ENCODE measurements at places on chromosomes 12 and 14.

- DNase-seq: no peak
- H3K27ac ChIP-seq: no peak overlapping the region
- H3K4me3 ChIP-seq: no peak overlapping the region
- H3K4me1 ChIP-seq: peaks cover under 1% of the 10 kb centered on the region
- no peaks in the 10 kb centered on the region for H3K36me3 ChIP-seq
These were observed 37.7 kb upstream of the MYBPC1 start for GRCh38 chr12:101557094-101557493.

- no peak overlapping the region for H3K4me3 ChIP-seq
- DNase-seq: no peak
- H3K27ac ChIP-seq: no peak overlapping the region
- H3K27me3 ChIP-seq: no peaks in the 10 kb centered on the region
- peaks cover 7% of the 10 kb centered on the region for H3K4me1 ChIP-seq
These were observed 5.7 kb downstream of the MTRFR start for GRCh38 chr12:123238961-123239360.

DNA sequence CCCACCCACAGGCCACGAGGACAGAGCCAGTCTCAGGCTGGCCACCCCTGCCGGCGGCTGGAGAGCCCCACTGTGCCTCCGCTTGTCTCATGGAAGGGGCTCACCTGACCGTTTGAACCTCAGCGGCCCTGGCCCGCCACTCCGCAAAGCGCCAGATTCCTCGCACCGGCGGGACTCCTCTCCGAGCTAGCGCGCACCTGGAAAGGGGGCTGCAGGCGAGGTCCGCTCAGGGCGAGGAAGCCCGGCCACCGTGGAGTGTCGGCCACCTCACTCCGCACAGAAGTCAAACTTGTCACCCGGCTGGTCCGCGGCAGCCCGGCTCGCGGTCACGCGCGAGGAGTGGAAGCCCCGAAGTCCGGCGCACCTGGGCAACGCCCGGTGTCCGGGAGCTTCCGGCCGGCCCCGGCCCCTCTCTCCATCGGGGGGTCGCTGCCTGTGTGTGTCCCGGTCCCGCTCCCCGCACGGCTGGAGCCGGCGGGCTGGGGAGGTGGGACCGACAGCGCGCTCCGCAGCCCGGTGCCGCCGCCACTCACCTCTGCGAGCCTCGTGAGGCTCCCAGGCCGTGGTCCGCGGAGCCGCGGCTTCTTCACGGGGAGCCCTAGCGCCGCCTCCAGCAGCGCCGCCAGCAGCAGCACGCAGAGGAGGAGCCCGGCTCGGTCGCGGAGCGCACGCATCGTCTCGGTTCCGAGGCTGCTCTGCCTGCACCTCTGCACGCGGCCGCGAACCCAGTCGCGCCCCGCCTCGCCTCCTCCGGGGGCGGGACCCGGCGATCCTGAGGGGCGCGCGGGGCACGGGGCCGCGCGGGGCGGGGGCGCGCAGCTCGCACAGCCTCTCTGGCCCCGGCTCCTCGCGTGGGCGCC lies at the start of gene ISM2:
TSS of gene ISM2 (minus strand) at position 697 of the 860 bp plus-strand sequence. CDS start at position 674, 23 bp downstream.
- H3K27ac ChIP-seq: no peak within 1 kb of the TSS
- no peaks in the 10 kb centered on the region for H3K4me1 ChIP-seq
- peaks cover 29% of the 10 kb centered on the region for H3K27me3 ChIP-seq
- H3K36me3 ChIP-seq: no peaks in the 10 kb centered on the region

- DNase-seq: no peak
- H3K4me3 ChIP-seq: no peak overlapping the region
- no peaks in the 10 kb centered on the region for H3K27me3 ChIP-seq
- H3K4me1 ChIP-seq: no peaks in the 10 kb centered on the region
- H3K27ac ChIP-seq: no peak overlapping the region
- no peaks in the 10 kb centered on the region for H3K36me3 ChIP-seq
These were observed 194.6 kb downstream of the ERC1 start for GRCh38 chr12:1185460-1186182.

GRCh38 chr14:24465368-24465767 lies 22.8 kb upstream of the SDR39U1 start:
- DNase-seq: no peak
- H3K27ac ChIP-seq: no peak overlapping the region
- no peaks in the 10 kb centered on the region for H3K36me3 ChIP-seq
- H3K27me3 ChIP-seq: no peaks in the 10 kb centered on the region
- H3K4me1 ChIP-seq: no peaks in the 10 kb centered on the region

- no peaks in the 10 kb centered on the region for H3K36me3 ChIP-seq
- H3K27me3 ChIP-seq: no peaks in the 10 kb centered on the region
- H3K27ac ChIP-seq: no peak overlapping the region
- no peak overlapping the region for H3K4me3 ChIP-seq
These were observed 30.7 kb upstream of the STXBP6 start for GRCh38 chr14:25080682-25081081.

DNA sequence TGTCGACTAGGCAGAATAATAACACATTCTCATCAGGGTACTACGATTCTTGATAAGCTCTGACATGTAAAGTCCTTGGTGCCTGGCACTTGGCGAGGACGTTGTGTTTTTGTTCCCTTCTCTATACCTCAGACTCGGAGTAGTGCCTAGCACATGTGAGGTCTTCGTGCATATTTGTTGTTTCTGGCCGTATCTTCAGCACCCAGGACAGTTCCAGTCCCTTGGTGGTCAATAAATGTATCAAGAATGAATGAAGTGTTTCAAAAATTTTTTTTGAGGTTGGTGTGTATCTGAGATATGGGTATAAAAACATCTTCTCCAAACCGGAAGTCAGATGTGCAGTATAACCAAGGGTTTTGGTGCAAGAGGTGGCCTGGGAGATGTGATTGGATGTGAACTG lies 198.2 kb downstream of the AACS start:
- H3K4me3 ChIP-seq: no peak overlapping the region
- DNase-seq: no peak
- no peaks in the 10 kb centered on the region for H3K4me1 ChIP-seq
- no peaks in the 10 kb centered on the region for H3K27me3 ChIP-seq

DNA sequence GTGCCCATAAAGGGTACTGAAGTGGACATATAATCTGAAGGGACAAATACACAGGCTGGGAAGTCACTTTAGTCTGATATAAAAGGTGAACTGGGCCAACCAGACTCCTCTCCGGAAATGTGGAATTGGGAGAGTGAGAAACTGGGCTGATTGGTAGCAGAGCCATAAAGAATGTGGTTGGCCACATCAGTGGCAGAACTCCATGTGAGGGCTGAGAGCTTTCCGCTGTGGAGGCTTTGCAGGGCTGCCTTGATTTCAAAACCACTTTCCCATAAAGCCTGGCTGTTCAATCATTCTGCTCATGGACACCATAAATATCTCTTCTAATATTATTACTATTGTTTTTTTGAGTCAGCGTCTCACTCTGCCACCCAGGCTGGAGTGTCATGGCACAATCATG lies 220.3 kb downstream of the MON2 start:
- DNase-seq: no peak
- H3K4me1 ChIP-seq: peaks cover 15% of the 10 kb centered on the region
- no peak overlapping the region for H3K4me3 ChIP-seq
- no peaks in the 10 kb centered on the region for H3K27me3 ChIP-seq
- no peak overlapping the region for H3K27ac ChIP-seq

DNA sequence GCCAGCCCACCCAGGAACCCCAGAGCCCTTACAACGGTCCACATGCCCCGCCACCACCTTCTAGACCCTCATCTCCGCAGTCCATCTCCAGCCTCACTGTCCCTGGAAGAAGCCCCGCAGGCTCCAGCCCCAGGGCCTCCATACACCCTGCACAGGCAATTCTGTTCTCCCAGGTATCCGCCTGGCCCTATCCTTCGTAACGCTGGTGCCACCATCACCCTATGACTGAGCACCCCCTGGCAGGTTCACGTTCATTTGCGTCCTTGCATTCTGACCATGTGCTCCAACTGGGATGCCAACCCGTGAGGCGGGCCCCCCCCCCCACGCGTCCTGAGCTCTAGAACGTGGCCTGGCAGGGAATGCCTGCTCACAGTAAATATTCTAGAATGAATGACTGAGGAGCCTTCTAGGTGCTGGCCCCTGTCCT lies 675 bp upstream of the SCARB1 start:
- H3K36me3 ChIP-seq: no peaks in the 10 kb centered on the region
- peaks cover 12% of the 10 kb centered on the region for H3K4me1 ChIP-seq
- peak overlapping the region; percentile 33 for H3K27ac ChIP-seq

GRCh38 chr12:72717036-72717435 lies 444.9 kb downstream of the TRHDE start:
- H3K4me1 ChIP-seq: no peaks in the 10 kb centered on the region
- no peak overlapping the region for H3K27ac ChIP-seq
- no peaks in the 10 kb centered on the region for H3K27me3 ChIP-seq
- no peak for DNase-seq
- no peaks in the 10 kb centered on the region for H3K36me3 ChIP-seq

GRCh38 chr12:795305-795704 lies 42.9 kb downstream of the WNK1 start:
- H3K4me3 ChIP-seq: no peak overlapping the region
- no peaks in the 10 kb centered on the region for H3K27me3 ChIP-seq
- H3K4me1 ChIP-seq: peaks cover 8% of the 10 kb centered on the region

DNA sequence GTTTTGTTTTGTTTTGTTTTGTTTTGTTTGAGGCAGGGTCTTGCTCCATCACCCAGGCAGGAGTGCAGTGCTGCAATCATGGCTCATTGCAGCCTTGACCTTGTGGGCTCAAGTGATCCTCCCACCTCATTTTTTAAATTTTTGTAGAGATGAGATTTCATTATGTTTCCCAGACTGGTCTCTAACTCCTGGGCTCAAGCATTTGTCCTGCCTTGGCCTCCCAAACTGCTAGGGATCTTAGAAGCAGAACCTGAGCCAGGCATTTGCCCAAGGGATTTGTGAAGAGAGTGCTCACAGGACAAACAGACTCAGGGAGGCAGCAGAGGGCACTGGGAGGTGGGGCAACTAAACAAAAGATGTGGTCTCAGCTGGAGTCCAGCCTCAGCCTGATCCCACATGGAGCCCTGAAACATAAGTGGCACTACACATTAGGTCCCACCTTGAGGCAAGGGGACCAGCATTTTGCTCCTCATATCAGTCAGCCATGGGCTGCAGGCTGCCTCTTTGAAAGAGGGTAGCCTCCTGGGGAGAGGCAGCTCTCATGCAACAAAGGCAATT lies 86.2 kb upstream of the CMKLR1 start:
- H3K27ac ChIP-seq: no peak overlapping the region
- H3K4me3 ChIP-seq: no peak overlapping the region
- no peaks in the 10 kb centered on the region for H3K27me3 ChIP-seq

DNA sequence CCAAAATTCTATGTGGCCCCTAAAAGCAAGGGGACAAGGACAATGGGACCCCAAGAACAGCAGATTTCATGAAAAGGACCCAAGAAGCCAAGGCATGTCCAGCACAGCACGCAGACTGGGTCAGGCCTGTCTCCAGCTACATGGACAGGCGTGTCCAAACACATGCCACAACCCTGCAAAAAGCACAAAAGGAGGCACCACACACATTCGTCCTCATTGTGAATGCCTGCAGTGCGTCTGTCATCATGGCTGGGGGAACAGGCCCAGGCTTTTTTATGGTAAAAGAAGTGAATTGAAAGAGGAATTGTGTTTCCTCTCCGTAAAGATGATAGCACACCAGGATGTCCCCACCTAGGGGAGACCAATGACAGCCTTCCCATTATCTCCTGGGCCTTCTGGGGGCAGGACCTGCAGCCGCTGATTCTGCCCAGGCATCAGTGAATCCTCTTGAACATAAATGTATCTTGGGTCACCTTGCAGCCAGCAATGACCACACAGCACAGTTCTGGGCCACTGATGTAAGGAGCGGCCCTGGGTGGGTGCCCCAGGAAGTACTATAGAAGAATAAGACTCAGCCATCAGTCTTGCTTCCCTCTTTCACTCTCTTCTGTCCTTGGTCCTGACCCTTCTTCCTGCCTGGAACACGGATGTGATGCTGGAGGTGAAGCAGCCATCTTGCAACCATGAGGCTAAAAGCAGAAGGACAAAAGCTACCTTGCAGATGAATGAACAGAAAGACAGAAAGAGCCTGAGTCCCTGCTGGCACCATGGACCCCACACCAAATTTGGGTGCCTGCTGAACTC lies 29.8 kb upstream of the C14orf180 start:
- no peak for DNase-seq
- no peak overlapping the region for H3K4me3 ChIP-seq
- no peaks in the 10 kb centered on the region for H3K36me3 ChIP-seq
- H3K27ac ChIP-seq: no peak overlapping the region
- peaks cover 7% of the 10 kb centered on the region for H3K4me1 ChIP-seq

DNA sequence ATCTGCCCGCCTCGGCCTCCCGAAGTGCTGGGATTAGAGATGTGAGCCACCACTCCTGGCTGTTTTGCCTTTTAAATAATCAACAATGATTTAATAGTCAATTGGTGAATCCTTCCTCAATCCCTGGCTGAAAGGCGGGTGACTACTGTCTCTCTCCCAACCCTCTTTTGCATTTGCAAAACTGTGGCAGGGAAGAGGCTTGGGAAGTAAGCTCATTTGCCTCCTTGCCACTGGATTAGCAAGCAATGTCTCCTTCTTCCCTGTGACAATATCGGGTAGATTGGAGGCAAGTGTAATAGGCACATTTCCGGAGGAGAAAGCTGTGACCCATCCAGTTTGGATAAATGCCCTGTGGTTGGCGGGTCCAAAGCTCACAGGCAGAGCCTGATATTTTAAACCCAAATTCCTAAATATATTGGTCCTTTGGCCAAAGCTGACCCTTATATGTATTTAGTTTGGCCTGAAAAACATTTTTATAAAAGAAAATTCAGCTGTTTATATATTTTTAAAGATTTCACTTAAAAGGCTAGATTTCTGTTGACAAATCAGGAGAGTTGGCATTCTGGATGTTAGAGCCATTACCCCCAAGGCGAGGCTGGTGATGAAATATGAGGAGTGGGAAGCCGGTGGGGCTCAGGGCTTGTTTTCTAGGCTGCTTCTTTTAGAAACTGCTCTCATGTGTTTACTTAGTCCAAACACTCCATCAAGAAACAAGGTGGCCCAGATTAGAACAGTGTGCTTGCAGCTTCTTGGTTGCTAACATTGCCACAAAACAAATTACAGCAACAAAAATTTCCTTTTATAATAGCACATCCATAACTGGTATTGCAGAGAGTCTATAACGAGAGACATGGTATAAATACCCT lies 646.9 kb upstream of the TMEM132C start:
- peaks cover 5% of the 10 kb centered on the region for H3K4me1 ChIP-seq
- no peak overlapping the region for H3K4me3 ChIP-seq
- H3K36me3 ChIP-seq: no peaks in the 10 kb centered on the region
- peak overlapping the region; percentile 58 for H3K27ac ChIP-seq
- H3K27me3 ChIP-seq: no peaks in the 10 kb centered on the region
- peak; percentile 39 for DNase-seq

DNA sequence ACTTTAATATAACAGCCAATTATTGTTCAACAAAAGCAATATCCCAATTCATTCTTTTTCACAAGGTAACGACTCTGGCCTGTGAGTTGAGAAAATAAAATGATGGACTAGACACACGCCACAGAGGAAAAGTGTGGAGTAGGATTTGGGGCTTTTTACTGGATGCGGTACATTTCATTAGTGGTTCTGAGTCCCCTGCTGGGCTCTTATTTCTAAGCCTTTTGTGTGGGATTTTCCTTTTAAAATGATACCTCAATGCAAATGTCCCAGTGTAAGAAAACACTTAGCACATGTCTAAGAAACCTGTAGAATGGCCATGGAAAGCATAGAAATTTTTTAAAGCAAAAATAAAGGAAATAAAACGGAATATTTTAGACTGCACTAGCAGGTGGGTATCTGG lies 73.4 kb downstream of the C12orf42 start:
- no peaks in the 10 kb centered on the region for H3K36me3 ChIP-seq
- no peak overlapping the region for H3K27ac ChIP-seq
- no peaks in the 10 kb centered on the region for H3K4me1 ChIP-seq

Measured in hepatocyte (in vitro differentiated cells).